ENCODE measurements at places on chromosomes 4 and X.

DNA sequence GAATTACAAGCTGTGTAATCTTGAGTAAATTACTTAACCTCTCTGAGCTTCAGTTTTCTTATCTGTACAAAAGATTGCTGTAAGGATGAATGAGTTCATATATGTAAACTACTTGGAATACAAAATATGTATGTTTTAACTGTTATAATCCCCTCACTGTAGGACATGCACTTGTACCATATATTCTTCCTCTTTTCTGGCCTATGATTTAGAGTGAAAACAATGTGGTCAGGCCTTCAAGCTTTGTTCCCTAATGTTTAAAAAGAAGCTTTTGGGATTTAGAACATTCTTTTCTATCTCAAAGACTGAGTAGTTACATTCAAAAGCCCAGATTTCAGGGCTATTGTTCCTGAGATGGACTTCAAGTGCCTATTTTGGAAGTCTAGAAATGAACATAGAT is 26.7 kb upstream of the GPRIN3 start:
- DNase-seq = no peak

GRCh38 chrX:150482537-150483206 is 85.7 kb upstream of the MTM1 start:
- no peak for DNase-seq

DNA sequence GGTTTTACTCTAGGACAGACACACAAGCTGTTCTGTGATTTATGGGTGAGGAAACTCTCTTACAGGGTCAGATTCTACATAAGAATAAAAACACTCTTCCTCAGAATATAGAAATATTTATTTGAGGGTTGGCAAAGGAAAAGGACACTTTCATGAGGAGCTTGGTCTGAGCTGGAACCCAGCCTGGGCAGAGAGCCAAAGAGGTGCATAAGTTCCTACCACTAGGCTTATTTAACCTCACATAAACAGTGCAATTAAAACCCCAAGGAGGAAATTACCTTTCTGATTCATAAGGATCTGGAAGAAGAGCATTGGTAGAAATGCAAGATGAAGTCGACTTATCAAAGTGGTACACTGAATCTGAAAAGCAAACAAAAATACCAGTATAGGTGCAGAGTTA is 32.9 kb downstream of the SETD7 start:
- no peak for DNase-seq

GRCh38 chr4:79576429-79576753 is 168.4 kb upstream of the GK2 start:
- DNase-seq = no peak

DNA sequence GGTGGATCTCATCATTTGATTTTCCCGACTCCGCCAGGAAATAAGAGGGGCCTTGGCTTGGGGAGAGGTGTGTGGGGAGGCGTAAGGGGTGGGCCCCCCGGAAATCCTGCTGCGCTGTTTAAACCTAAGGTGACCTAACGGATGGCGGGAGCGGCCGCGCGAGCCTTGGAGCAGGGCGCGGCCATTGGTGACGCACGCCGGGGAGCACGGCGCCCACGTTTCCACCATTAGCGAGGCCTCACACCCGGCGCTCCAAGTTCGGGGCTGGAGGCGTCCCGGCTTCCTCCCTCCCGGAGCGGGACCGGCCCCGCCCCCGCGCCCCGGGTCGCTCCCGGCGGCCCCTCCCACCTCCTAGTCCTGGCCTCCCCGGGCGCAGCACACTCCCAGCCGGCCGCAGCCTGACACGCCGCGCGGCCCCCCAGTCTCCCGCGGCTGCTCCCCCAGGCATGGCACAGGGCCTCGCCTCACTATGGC is at the start of gene SMS:
SMS (plus strand) TSS at position 354 of the 474 bp plus-strand sequence; CDS start at position 470, 116 bp downstream.
- DNase-seq = peak; percentile 89

DNA sequence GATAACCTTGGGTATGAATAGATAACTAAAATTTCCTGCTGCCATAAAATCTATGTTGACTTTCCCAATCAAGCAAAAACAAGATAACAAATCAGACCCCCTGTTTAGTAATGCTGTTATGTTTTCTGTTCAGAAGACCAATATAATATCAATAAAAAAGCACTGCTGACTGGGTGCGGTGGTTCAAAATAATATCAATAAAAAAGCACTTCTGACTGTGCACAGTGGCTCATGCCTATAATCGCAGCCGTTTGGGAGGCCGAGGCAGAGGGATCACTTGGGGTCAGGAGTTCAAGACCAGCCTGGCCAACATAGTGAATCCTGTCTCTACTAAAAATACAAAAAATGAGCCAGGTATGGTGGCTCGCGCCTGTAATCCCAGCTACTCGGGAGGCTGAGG is 36.7 kb downstream of the ANTXR2 start:
- DNase-seq = no peak

DNA sequence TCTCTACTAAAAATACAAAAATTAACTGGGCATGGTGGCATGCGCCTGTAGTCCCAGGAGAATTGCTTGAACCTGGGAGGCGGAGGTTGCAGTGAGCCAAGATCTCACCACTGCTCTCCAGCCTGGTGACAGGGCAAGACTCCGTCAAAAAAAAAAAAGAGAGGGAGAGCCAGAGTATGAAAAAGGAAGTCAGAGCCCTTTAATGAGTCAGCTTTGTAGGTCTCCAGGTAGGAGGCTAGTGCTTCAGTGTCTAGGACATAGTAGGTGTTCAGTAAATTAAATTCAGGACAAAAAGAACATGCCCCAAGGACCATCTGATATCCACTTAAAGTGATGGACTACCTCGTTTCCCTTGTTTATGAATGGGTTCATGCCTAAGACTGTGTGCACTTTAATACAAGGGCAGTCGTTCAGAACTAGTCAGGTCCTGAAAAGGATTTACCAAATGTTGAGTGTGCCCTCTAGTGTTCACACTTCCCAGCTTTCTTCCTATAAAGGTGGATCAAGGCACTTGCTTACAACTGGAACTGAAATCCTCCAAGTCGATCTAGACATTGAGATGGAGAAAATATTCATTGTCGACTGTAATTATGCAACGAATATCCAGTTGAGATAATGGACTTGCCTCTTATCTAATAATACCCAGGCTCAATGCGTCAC is 29.0 kb downstream of the F9 start:
- DNase-seq = no peak

GRCh38 chrX:64191281-64192010 is 14.1 kb downstream of the AMER1 start:
- DNase-seq = no peak

- peak; percentile 65 for DNase-seq
Observed at GRCh38 chr4:113445286-113445685, 316.3 kb downstream of the CAMK2D start.

GRCh38 chrX:13428053-13428786 is 108.4 kb upstream of the ATXN3L start:
- no peak for DNase-seq

DNA sequence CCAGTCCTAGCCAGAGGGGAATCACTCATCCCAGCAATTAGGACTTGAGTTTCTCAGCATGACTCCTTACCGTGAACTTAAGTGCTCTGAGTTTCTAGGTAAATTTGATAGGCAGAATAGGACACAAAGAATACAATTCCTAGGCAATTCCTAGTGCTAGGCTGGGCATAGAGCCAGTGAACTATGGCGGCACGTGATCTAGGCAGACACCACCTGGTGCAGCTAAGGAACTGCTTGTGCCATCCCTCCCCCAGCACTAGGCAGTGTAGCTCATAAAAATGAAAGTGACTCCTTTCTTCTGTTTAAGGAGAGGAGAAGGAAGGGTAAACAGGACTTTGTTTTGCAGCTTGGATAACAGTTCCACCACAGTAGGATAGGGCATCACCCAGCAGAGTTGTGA is 736.3 kb upstream of the PCDH7 start:
- no peak for DNase-seq

DNA sequence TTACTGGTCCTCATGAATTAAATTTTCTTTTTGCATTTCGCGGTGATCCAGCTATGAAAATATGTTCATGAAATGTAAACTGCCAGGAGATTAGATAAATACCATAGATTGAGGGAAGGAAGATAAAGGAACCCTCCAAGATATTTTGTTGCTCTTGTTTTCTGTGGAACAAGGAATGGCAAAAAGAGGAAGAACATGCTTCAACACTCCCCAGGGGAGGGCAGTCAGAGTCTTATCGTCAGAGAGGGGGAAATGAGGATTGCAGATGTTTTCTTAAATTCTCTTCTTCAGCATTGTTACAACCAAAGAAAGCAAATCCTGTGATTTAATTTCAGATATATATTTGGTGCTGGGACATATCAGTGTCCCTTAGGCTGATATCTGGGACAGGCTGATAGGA is 9.5 kb upstream of the SFRP2 start:
- DNase-seq = no peak

- no peak for DNase-seq
Observed at GRCh38 chrX:1720836-1721235, 106.0 kb downstream of the ASMT start.

DNA sequence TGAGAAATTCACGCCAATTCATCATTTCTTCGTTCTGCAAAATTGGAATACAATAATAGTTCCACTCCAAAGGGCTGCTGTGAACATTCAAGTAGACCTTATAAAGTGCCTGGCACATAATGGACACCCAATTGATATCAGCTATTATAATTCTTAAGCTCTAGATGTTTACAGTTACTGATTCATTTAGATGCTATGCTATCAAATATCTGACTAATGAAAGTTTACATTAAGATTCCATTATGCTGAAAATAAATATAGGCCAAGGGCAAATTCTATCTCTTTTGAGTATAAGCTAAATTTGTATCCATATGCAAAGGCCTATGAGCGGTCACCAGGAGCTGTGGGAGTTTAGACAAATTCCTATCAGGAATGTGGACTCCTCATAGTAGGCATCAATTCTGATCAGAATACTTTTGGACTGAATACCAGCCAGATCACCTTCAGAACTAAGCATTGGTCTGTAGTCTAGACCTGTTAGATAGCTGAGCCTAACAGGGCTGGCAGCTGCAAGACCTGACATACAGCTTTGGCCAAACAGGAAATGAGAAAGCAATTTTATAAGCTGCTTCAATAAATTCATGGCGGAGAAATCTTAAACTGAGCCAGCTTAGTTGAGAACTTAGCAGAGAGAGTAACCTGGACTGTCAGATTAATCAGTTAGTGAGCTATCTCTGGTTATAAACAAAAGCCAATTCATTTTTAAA is 384.3 kb upstream of the ACTRT1 start:
- DNase-seq = no peak

GRCh38 chr4:147160908-147161513 is 215.3 kb upstream of the TTC29 start:
- no peak for DNase-seq

DNA sequence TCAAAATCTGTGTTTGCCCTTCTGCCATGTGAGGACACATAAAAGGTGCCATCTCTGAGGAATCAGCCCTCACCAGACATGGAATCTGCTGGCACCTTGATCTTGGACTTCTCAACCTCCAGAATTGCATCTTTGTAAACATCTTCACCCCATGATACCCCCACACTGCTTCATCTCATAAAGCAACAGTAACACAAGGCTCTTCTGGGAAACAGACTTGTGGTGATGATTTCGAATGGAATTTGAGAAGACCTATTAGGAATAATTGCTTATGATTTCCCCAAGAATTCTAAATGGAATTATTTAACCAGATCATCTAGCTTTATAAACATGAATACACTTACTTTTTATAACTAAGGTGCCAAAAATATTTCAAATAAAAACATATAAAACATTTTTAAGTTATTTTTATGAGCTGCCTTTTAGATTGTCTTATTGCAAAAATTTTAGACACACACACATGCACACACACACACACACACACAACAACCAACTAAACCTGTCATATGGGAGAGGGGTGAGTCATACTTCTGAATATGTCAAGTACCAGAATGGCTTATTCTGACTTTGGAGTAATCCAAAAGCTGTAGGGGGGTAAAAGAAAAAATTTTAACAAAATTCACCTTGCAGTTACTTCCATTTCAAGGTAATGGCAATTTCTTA is 82.0 kb downstream of the USP46 start:
- DNase-seq = no peak

- DNase-seq = no peak
Observed at GRCh38 chrX:68183612-68184214, 249.6 kb downstream of the OPHN1 start.

DNA sequence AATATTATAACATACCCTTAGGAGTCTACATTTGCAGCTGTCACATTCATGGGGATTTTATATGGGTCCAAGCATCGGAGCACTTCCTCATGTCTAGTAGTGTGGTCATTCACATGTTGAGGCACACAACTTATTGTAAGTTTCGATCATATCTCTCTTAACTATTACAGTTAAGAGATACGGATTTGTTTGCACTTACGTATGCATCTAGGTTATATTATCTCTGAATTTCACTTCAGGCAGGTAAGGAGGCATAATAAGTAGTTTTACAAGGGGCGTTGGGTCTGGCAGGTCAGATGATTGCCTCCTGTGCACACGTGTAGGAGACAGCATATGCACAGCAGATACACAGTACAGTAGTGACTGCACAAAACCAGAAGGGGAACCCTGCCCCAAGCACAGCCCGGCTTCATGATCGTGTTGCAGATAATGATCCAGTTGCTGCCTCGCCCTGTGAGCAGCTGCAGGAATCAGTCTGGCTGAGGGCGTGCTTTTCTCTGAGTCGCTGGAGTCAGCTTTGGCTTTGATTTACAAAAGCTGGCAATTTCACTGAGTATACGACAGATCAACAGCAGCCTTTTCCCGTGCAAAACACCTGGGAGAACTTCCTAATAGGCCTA is 302.9 kb upstream of the GATB start:
- DNase-seq = no peak

- no peak for DNase-seq
Observed at GRCh38 chr4:117225471-117225870, 140.1 kb upstream of the TRAM1L1 start.

GRCh38 chrX:151985955-151986354 is 11.5 kb upstream of the GABRE start:
- DNase-seq = no peak

DNA sequence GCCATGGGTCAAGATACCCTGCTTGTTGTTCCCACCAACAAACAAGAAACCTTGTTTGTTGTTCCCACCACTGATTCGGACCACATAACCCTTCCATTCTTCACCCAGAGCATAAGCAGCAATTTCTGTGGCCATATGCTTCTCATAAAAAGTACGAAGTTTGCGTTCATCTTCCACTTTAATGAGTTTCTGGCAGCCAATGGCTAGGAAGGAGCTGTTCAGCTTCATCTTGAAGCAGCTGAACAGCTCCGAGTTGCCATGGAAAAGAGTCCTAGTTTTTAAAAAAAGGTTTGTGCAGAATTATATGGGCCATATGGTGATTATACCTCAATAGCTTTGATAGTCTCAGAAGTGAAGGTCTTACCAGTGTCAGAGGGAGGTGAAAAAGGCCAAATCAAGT is 65.3 kb downstream of the ENOPH1 start:
- DNase-seq = no peak

DNA sequence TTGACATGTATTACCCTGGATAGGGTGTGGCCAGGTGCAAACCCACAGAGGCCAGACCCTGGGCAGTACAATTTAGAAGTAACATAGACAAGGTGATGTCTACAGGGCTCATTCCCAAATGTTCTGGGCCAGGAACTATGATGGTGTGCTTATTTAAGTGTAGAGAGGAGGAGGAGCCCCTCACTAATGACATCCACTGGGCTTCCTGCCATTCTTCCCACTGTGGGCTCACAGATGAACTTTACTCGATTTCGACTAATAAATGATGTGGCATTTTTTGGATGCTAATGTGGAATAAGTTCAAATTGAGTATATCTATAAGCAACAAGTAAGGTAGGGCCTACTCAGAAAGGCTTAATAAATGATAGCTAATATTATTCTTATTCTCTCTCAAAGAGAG is 280.9 kb upstream of the BOD1L1 start:
- no peak for DNase-seq

GRCh38 chrX:130906776-130907175 is 3.8 kb upstream of the ENOX2 start:
- no peak for DNase-seq

GRCh38 chr4:39464886-39465501 is 6.1 kb downstream of the LIAS start:
- DNase-seq = no peak

GRCh38 chr4:110096405-110096804 is 102.0 kb downstream of the ELOVL6 start:
- no peak for DNase-seq
